Breast epithelium (tissue), 4 donors: ENCODE measurements at places on chromosomes 7 and 10.

DNA sequence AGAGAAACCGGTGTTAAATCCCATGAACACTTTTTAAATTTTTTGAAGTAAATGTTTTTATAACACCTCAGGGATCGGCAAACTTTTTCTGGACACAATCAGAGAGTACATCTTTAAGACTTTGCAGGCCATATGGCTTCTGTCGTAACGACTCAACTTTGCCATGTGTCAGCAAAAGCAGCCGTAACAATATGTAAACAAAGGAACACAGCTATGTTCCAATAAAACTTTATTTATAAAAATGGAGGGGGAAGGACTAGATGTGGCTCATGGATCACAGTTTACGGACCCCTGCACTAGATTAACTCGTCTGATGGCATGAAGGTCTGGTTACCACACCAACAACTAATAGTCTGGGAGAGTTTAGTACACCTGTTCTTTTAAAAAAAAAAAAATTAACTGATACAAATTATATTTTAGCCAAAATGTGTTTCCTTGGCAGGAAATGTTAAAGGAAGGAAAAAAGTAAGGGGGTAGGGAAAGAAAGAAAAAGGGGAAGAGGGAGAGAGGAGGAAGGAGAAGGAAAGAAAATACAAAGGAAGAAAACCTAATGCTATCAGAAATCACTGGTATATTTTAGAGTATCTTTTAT, 50.2 kb downstream of the ABI1 start:
- no peak for DNase-seq

DNA sequence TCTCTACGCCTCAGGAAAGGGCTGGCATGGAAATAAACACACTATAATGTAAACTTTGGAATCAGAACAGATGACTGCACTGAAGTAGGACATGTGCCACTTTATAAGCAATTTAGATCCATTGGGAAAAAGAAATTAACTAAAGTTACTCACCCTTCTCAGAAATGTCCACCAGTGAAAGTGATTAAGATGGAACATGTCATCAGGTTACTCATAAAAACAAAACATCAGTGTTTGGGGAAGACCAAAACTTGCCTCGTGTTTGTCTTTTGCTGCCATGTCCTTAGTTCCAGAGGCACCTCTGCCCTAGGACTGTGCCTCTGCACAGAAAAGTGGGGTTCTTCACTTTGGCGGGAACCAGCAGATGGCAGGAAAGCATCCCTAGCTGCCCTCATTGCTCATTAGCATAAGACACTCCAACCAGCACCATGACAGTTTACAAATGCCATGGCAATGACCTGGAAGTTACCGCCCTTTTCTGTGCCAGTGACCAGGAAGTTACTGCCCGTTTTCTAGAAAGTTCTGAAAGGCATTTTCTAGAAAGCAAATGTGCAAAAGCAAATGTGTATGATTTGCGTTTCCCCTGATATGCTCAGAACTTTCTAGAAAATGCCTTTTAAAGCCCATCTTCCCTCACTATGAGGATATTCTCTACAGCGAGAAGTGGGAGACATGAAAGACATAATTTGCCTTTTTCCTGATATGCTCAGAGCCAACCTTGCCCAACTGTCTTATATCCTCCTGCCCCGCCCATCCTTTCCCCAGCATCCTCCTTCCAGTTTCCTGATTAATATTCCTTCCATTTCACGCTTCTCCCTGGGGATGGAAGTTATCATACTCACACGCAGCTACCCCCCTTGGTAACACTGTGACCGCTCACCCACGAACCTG, 258.2 kb downstream of the USP6NL start:
- no peak for DNase-seq

DNA sequence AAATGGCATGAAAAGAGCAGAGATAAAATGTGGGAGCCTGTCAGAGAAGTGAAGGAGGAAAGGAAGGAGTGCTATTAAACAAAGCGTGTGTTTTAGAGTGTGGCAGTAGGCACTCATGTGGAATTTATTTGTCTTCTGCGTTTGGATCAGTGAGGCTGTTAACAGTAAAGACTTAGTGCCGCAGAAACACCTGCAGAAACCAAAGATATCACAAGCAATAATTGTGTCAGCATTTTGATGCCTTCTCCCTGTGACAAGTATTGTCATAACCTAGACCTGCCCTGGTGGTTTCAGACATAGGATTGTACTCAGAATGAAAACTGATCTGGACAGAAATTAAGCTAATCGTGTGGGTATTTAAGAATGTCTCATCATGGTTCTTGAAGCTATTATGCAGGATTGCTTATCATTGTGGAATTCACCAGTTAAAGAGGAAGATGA, 191.0 kb downstream of the CAMK1D start:
- no peak for DNase-seq

GRCh38 chr7:17297243-17297642, 1.2 kb upstream of the AHR start:
- DNase-seq = no peak

DNA sequence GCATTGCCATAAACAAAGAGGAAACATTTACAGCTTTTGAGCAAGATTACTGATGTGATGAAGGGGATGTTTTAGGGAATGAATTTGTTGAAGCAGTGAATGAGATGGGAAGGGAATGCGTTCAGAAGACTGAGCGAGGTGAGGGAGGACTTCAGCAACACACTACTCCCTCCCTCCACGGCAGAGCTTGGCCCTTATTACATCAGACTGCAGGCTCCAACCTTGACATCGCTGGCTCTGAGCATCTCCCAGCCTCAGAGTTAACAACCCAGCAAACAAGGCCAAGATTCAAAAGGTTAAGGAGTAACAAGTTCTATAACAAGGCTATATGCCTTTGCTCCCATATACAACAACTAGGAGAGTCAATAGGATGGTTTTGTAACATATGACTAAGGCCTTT, 164.4 kb downstream of the ELMO1 start:
- no peak for DNase-seq

DNA sequence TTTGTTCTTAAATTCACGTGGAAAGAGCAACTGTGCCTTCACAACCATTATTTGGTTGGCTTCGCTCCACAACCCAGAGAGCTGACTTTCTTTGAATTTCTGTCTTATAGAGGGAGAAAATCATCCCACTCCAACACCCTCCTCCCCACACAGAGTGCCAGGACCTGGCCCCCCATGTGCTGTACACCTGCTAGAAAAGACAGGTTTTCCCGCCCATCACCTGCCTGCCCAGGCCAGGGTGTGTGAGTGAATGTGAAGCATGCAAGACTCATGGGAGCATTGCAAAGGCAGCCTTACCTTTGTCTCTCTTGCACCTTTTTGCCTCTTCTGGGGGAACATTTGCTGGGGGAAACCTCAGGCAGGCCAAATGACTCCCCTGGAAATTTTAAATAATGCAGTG, 319.0 kb downstream of the TNS3 start:
- DNase-seq = no peak

DNA sequence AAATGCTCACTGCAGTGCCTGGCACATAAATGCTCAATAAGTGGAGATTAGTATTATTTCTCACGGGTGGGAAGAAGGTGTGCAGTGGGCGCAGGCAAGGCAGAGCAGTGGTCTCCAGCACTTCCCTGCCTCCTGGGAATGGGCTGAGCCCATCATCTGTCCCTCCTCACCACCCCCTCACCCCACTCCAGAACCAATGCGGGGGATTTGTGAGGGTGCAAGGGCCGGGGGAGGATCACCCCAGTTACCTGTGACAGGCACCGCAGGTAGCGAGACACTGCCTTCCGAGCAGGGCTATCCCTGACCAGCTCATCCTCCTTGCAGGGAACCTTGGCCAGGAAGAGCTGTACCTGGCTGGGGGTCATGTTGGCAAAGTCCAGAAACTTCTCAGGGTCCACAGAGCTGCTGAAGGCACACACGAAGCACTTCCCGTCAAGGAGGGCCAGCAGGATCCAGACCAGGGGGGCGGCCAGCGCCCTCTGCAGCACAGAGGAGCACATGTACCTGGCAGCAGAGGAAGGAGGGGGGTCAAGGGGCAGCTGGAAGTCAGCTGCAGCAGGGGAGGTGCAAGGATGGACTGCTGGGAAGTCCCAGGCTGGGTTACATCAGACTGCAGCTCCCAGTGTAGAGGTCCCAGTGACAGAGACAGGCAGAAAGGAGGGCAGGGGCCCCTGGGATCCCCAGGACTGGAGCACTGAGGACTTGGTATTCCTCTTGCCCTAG, 2.8 kb downstream of the CALHM3 start:
- DNase-seq = no peak

- DNase-seq = no peak
These were observed 2.0 kb downstream of the SRI start for GRCh38 chr7:88217675-88218428.

DNA sequence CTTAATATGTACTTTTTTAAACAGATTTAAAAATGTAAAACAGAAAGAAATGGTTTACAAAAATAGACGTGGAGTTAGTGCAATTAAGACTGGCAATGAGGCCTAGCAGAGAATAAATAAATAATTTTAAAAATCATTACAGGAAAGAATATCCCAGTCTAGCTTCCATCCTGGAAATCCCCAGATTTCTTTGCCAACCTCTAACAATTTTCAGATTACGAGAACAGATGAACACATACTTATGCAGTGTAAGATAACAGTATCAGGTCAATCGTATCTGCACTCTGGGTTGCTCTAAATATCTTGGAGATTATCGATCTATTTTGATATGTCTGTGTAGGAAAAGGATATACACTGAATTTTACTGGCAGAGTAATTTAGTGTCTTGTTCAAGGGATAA, 210.5 kb downstream of the SEMA3A start:
- no peak for DNase-seq

GRCh38 chr7:52455571-52455970, 579.9 kb upstream of the POM121L12 start:
- no peak for DNase-seq

DNA sequence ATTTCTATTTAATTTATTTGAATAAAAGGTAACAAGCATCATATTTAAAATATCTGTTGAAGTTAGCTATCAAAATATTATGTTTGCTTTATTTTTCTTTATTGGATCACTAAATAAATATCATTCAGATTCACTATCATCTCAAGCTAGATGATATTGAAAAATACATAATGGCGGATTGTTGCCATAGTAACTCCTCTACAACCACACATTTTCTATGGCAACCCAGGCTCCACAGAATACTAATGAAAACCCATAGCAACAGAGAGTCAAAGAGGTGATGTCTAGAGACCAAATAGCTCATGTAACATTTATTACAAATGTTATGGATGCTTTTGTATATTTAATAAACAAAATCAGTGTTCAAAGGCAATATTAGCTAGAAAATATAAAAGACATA, 148.9 kb upstream of the CDK1 start:
- DNase-seq = no peak
